Tibial artery (tissue), 4 donors: ENCODE measurements at places on chromosomes 1 and 21.

DNA sequence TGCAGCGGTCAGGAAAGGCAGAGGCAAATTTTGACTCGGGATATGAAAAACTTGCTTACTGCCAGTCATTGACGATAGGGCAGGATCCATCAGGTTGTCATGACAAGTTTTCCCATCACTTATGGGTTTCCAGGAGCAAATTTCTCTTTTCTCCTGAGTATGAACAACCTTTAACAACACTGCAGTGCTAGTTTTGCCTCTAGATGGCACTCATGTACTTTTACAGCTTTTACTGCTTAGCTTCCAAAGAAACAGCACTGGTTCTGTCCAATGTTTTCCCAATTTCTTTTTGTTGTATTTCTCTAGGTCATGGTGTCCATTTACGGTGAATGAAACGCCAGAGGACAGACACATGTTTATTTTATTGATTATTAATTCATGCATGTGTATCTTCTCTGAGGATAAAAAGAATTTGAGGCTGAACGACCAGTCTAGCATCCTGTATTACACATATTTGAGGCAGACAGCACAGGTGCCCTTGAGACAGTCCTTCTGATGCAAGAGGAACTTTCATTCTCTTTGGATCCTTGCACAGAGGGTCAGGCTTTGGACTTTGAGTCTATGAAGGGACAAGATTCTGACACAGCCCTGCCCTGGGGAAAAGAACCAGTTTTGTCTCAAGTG, 112.3 kb upstream of the TRABD2B start:
- no peak for DNase-seq

GRCh38 chr1:244214009-244214967, 163.2 kb downstream of the ZBTB18 start:
- no peak for DNase-seq

DNA sequence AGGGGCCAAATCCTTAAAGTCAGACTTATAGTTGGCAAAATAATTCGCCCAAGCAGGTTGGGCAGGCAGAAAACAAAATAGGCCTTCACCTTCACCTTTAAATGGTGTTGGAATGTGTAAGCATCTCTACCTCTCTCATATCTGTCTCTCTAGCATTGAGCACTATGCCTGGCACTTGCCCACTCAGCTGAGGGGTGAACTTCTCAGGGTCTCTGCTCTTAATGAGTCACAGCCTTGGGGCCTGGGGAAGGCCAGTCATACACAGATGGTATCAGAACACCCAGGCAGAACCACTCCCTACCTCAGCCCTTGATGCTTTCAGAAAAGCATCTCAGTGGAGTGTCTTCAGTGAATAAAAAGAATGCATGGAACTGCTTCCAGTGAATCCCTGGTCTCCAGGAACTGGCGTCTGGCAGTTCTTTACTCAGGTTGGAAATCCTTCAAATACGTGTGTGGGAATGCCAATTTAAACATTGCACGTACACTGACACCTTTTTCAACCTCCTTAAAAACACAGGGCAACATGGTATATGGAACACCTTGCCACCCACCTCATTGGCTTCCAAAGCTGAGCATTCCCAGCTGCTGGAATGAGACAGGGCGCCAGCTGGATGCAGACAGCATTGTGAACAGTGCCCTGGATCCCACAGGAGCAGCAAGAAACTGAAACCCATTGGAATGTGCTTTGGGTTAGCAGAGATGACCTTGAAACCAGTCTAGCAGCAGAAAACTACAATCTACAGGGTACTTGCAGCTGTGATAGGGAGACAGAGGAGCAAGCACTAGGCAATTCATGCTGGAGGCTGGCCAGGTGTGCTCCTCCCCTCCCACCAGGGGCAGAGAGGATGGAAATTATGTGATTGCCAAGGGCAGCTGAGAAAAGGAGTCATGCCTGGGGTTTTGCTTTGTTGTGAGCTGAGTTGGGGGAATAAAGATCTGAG, 30.0 kb downstream of the ZNF697 start:
- DNase-seq, result no peak

- no peak for DNase-seq
Observed at GRCh38 chr1:108009603-108010195, 44.7 kb upstream of the VAV3 start.

- no peak for DNase-seq
Observed at GRCh38 chr1:225887030-225887314, 2.0 kb downstream of the LEFTY1 start.
